ENCODE measurements at places on chromosomes 16 and 17. TPM values are rescaled to one million over a fixed set of nuclear protein-coding genes. Genes with fewer than 3 reads are reported as not detected.

GRCh38 chr17:28524476-28525424, 18.6 kb downstream of the FOXN1 start:
- no peak for DNase-seq

MT4 gene
- total RNA-seq, result not detected

- DNase-seq, result no peak
Measured at GRCh38 chr17:21177854-21178600, 35.9 kb downstream of the TMEM11 start.

GRCh38 chr17:44904001-44904984, 5.0 kb upstream of the EFTUD2 start:
- DNase-seq, result no peak

DNA sequence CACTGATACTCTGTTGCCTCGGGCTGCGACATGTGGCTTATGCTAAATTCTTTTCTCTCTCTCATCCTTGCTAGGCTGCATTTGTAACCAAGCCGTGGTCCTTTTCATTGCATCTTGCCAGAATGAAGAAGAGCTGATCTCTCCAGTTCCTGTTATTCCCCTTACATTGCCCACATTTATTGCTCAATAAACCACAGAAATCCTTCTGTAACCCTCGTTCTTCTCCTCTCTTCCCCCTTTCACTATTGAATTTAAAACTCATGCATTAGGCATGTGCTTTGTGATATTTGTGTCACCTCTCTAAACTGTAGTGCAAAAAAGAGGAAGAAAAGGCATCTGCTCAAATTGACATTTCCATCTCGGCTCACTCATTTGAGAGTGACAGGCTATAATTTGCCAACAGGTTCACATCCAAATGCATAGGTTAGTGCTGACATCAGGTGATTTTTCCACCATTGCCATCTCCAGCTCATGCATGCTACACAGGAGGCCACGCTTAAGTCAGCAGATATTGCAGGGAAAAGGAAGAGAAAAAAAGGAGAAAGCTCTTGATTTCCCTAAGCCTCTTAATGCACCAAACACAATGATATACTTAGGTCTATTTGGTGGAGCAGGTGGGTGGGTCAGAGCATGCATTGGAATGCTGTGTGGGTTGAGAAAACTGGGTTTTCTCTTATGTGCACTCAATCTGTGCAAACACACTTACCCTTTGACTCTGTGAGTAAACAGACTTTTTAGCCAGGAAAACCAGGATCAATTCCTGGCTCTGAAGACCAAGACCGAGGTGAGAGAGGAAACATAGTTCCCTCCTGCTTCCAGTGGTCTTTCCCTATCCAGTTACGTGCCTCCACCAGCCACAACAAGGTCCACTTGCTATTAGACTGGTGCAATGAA, 642.7 kb downstream of the HS3ST4 start:
- DNase-seq, result no peak

GRCh38 chr17:35537601-35538141, at the start of gene SLFN12L:
SLFN12L (minus strand) TSS chr17:35537678; CDS start chr17:35522364, 15,314 bp downstream.
- no peak for DNase-seq

PIRT gene
- total RNA-seq, result not detected

GRCh38 chr16:85991856-85992255, 92.9 kb downstream of the IRF8 start:
- DNase-seq, result no peak

DNA sequence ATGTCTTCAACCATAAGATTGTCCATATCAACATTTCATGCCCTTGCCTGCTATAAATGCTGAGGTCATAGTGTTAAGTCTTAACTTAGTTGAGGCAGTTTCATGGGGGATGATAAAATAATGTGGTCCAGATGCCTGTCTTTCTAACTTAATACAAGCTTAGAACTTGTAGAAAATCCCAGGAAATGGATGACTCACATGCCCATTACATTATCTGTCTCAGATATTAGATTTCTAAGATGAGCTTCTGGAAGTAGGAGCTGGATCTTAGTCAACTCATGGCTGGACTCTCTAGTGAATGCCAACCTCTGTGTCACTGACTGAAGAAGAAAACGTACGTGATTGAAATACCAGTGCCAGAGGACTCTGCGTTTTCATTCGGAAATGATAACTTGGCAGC, 797.5 kb upstream of the EEF2KMT start:
- DNase-seq, result no peak

- no peak for DNase-seq
Measured at GRCh38 chr17:8941520-8941919, 24.0 kb downstream of the PIK3R5 start.
